ENCODE measurements at places on chromosomes 7 and 10.

DNA sequence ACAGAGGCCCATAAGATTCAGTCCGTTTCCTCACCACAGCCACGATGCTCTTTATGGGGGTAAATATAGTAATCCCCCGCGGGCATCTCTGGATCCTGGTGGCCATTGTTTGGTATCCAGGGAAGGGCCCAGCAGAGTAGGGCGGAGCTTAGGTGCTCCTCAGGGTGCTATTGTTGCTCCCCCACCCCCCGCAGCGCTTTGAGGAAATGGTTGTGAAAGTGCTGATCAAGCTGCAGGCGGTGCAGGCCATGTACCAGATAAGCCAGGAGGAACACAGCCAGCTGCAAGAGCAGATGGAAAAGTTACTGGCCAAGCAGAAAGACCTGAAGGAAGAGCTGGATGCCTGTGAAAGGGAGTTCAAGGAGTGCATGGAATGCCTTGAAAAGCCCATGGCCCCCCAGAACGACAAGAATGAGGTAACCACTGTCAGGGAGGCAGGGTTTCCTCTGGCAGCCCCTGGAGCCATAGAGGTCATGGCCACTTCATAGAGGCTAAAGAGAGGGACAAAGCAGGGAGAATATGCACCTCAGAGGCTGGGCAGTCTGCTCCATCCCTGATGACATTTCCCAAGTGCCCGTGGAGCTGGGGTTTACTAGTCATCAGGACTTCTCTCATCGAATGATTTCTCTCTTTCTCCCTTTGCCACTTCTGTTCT, 17.6 kb upstream of the FLNC start:
- DNase-seq = no peak

- DNase-seq = no peak
Observed at GRCh38 chr10:29858702-29859267, 200.6 kb downstream of the JCAD start.

GRCh38 chr7:50141131-50141530, 48.1 kb upstream of the ZPBP start:
- no peak for DNase-seq

DNA sequence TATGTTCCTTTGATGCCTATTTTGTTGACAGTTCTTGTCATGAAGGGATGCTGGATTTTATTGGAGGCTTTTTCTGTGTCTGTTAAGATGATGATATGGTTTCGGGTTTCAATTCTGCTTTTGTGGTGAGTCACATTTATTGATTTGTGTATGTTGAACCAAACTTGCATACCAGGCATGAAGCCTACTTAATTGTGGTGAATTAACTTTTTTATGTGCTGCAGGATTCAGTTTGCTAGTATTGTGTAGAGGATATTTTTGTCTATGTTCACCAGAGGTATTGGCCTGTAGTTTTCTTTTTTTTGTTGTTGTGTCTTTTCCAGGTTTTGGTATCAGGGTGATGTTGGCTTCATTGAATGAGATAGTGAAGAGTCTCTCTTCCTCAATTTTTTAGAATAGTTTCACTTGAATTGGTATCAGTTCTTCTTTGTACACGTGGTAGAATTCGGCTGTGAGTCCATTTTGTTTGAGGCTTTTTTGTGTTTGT, 345.9 kb downstream of the KIF20B start:
- DNase-seq = no peak

- no peak for DNase-seq
Observed at GRCh38 chr7:106346678-106347217, 62.0 kb upstream of the NAMPT start.

DNA sequence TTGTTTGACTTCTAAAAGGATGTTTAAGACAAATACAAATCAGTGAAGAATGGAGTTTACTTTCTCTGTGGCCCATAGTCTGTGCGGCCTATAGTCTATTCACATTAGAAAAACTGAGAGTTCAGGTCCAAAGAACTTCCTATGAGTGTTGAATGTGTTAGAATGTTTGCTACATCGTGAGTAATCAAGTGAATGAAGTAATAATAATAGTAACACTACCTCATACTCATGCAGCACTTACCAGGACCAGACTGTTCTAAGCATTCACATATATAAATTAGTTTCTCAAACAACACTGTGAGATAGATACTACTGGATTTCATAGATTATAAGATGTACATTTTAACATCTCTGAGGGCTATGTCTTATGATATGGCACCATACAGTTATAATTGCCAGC, 70.4 kb downstream of the RALA start:
- DNase-seq = no peak

GRCh38 chr7:116438267-116438666, 61.3 kb upstream of the CAV2 start:
- DNase-seq = peak; percentile 62

DNA sequence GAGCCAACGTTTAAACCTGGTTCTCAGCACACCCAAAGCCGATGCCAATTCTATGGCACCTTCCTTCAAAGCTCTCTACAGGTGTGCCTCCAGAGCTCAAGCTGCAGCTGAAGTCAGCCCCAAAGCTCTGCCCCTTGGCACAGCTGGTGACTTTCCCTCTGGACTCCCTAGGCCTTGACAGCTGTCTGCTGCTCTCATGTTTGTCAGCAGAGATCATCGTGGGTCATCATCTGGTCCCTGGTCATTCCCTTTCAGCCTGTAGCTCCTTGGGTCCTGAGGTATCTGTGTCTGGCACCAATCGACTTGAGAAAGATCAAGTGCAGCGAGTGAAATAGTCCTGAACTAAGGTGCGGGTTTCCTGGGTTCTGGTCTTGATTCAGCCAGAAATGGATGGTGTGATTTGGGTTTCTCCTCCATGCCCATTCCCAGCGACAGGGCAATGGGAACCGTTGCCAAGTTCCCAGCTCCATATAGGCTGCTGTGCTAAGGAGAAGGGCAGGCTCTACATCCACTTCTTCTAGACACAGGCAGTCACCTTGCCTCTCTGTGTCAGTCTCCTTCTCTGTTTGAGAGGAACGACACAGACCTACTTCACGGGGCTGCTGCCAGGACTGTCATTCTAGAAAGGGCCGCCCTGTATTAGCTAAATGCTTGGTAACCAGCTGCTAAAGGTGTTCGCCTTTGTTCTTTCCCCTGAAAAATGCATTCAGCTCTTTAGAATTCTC, 3.6 kb downstream of the PKD1L1 start:
- DNase-seq = no peak

DNA sequence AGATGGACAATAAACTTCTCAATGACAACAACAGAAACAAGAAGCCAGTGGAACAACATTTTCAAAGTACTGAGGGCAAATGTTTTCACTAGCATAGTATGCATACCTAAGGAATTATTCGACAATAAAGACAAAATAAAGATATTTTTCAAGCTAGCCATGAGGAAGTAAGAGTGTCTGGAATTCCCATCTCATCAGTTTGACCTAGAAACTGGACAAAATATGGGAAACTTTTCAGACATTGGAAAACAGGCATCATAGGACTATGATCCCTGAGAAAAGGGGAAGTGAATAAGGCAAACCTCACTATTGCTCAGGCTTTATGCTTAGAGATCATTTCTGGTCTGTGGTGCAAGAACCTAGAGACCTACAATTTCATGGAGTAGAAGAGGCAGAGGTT, 86.3 kb downstream of the OAT start:
- DNase-seq = no peak

DNA sequence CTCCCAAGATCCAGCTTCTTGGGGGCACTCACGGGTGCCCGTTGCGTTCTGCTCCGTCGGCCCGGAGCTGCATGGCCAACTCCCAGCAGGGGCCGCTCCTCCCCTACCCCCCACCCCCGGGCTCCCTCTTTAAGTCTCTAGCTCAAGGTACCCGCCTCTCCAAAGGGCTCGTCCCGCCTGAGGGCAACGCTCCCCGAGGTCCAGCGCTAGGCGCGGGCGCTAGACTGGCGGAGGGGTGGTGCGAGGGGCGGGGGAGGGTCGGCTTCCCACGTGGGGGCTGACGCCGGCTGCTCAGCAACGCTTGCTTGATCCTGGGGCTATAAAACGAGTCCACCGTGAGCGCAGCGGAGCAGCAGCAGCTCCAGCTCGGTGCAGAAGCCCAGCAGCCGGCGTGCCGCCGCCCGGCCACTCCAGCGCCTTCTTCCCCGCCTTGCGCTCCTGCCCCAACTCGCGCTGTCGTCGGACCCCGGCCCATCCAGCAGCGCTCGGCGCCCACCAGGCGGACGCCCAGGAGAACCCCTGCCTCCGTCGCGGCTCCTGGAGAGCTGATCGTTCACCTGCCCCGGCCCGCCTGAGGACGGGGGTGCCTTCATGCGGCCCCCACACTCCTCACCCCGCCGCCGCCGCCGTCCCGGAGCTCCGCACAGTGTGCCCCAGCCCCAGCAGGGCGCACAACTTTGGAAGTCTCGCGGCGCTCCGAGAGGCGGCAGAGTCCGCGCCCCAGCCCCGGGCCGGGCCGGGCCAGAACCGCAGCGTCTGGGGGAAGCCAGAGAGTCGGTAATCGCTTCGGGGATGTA, at the start of gene ADRA2A:
Gene ADRA2A (plus strand): TSS at position 348 of the 797 bp plus-strand sequence. CDS start 968 bp downstream, outside the sequence.
- peak; percentile 49 for DNase-seq

DNA sequence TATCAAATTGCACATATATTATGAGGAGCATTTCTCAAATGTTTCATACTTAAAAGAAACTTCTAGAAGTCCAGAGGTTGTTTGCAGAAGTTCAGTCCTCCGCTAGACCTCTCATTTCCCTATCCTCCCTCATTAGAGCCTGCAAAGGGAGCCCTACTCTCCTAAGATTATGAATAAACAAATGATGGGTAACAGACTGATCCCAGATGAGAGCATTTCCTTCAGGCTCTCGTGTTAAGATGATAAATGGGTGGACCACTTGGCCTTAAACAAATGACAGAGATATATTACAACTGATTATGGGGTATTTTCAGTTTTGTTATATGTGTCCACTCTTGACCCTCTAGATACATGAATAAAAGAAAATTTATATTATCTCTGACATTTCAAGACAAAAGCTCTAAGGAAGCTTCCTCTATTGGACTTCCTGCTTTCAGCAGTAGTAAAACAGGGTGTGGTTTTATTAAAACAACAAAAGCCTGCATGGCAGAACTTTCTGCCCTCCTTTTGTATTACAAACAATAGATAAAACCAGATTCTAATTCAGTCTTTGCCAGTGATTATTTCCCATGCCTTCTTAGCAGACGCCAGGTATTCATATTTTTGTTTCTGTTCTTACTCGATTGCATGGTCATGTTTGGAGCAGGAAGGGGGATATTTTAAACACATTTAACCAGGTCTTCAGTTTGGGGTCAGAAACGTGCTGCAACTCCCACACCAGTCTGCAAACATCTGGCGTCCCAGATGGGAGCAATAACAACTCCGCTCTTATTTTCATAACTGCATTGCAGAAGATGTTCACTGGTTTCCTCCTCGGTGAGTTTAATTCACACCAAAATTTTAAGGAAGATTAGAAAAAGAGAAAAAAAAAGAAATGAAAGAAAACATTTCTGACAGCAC, 52.4 kb upstream of the FAM204A start:
- no peak for DNase-seq

DNA sequence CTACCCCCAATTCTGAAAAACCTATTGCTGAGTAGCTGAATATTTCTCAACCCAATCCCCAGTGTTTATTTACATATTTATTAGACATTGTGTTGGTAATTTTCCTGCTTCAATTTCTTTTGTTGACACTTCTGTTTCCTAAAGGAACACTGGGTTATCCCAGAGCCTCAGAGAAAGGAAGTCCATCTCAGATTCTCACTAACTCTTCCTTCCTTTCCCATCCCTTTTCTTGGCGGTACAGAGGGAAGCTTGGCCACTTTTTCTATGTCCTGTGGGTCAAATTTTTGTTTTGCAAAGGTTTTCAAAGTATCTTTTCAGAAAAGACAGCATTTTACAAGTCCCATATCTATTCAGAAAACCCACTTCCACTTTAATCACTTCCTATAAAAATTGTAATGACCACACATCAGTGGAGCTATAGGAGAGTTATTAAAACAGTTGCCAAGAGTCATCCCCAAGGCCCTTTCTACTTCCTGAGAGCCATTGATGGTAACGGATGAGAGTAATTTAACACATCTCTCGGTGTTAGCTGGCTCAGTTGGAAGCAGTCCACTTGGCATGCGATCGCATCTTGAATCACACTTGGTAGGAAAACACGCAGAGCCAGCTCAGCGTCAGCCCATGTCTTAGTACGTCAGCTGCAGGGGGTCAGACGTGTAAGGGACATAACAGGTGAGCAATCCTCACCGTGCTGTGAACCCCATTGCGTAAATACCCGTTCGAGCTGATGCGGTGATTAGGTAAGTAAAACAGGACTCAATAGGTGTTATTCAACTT, 231.1 kb upstream of the ADARB2 start:
- no peak for DNase-seq

DNA sequence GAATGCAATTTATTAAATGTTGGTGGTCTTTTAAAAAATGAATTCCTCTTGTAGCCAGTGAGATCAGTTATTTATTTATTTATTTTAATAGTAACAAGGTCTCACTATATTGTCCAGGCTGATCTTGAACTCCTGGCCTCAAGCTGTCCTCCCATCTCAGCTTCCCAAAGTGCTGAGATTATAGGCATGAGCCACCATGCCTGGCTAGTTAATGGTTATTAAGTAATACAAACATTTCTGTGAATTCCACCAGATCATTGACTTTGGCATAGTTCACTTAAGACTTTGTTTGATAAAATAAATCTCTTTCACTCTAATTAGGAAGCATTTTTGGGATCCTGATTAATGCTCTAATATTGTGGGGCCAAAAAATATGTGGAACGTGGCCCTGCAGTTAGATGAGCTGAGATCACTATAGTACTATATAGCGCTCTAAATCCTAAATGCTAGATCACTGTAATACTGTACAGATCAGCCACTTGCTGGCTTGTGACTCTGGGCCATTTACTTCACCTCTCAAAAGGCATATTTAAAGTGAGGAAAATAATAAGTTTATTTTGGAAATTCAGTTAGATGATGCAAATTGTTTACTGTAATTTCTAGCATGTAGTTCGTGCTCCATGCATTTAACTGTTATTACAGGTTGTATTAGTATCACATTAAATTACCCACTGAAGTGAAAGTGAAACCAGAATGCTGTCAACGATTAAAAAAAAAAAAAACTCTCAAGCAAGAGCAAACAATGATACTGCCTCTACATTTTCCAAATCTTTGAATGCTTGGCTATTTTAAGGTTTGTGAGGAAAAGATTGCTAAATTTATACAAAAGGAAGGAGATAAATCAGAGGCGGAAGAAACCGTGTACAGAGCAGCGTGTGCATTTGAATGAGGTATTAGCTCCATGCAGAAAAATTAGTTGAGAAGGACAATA, 15.9 kb upstream of the FAS start:
- peak; percentile 64 for DNase-seq

GRCh38 chr7:109190766-109191398, 621.2 kb downstream of the DNAJB9 start:
- no peak for DNase-seq

DNA sequence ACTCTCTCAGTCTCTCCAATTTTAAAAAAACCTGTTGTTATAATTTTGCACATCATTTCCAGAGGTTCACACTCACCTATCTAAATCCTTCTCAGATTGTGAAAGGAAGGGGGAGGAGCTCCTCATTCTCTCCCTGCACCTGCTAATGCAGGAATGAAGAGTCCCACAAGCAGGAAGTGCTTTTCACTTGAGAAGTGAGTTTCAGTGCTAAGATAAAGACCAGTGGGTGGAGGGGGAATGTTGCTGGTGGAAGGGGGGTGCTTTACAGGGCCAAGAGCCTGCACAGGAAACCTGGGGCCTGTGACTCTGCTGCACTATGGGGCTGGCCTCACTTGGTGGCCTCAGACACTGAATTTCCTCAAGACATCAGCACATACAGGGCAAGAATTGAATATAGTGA, 176.4 kb downstream of the PTPN20 start:
- no peak for DNase-seq

- DNase-seq = no peak
Observed at GRCh38 chr10:80590585-80591125, 53.0 kb downstream of the SH2D4B start.

- DNase-seq = no peak
Observed at GRCh38 chr7:27547401-27547800, 115.3 kb downstream of the HIBADH start.
